Right ventricle myocardium superior (tissue), 1 donor: ENCODE measurements at places on chromosomes 1 and 21.

GRCh38 chr1:75198163-75198562, 64.0 kb downstream of the LHX8 start:
- no peak for DNase-seq

DNA sequence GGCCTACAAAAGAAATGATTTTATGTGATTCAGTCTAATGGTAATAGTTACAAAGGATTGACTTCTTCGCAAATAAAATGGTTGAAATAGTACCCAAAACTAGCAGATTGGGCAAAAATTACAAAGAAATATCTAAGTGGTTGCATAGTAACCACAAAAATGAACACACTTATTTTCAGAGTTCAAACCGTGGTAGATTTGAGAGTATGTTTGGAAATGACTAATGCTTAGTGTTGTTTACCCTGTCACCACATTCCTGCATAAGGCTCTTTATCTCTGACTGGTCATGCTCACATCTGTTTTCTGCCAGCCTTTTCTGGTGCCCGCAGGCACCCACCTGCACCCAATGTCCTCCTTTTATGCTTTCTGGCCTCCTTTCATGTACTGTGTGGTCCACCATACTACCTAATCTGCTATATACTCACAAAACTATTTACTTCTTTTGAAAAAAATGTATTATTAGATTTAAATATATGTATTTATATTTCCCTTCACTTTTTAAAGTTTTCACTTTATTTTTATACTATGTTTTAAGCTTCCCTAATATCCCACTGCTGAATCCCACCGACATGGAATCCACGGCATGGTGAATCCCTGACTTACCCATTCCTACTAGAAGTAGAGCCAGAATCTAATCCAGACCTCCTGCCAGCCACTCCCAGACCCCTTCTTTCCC, 30.3 kb downstream of the PTPRC start:
- no peak for DNase-seq

- DNase-seq, result no peak
Observed at GRCh38 chr1:100266741-100267140, 725 bp downstream of the RTCA start.

- no peak for DNase-seq
Observed at GRCh38 chr21:46621457-46622182, 13.9 kb upstream of the PRMT2 start.

DNA sequence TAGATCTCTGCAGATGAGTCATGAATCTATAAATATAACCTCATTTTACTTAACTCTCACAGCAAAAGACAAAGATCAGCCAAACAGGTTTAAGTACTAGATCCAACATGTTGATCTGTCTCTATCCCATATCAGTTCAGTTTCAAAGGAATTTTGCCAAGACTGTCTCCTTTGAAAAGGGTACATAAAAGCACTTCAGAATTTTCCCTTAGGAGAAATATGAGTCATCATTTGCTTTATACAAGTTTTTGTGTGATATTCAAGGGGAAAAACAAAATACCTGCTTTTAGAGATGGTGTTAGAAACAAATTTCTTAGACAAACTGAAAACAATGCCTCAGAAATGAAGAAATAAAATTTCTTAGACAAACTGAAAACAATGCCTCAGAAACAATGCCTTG, 73.5 kb upstream of the LRRC7 start:
- DNase-seq, result no peak

DNA sequence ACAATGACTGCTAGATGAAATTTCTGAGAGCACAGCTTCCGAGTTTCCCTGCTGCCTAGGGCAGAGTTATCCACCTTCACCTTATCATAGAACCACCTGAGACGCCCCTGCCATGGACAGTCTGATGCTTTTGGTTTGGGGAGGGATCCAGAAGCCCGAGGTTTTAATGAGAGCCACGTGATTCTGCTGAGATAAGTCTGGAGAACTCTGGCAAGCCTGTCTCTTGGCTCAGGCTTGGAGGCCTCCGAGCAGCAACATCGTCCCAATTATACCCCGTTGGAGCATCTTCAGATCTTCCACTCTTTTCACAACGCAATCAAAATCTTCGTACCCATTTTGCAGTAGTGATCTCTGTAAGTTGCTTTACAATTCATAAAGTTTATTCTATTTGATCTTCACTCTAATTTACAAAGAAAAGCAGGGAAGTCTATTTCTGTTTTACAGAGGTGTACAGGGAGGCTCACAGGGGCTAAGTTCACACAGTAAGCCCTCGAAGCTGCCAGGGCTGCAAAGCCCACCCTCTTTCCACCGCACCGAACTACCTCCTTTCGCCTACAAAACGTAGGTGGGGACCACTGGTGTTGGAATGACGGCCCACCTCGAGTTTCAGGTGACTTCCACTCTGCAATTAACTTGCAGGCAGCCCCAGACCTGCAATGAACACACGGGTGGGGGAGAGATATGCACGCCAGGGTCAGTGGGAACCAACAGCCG, 513 bp upstream of the HHAT start:
- DNase-seq, result no peak

DNA sequence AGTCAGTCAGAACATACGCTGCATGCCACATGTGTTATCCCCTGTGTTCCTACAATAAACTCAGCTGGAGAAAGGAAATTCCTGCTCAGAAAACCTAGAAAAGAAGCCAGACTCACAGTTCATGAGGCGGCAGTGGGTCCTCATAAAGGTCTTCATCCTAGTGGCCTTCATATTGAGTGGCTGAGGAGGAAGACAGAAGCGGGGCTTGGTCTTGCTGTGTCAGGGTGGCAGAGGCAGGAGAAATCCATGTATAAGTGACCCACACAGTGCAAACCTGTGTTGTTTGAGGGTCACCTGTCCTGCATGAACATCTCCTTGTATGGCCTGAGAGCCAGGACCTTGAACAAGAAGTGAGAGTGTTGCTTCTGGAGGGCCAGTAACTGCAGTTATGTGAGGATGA, 4.0 kb upstream of the WNT3A start:
- DNase-seq, result no peak

DNA sequence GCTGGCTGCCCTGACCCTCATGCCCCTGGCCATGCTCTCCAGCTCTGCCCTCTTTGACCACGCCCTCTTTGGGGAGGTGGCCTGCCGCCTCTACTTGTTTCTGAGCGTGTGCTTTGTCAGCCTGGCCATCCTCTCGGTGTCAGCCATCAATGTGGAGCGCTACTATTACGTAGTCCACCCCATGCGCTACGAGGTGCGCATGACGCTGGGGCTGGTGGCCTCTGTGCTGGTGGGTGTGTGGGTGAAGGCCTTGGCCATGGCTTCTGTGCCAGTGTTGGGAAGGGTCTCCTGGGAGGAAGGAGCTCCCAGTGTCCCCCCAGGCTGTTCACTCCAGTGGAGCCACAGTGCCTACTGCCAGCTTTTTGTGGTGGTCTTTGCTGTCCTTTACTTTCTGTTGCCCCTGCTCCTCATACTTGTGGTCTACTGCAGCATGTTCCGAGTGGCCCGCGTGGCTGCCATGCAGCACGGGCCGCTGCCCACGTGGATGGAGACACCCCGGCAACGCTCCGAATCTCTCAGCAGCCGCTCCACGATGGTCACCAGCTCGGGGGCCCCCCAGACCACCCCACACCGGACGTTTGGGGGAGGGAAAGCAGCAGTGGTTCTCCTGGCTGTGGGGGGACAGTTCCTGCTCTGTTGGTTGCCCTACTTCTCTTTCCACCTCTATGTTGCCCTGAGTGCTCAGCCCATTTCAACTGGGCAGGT, 3.8 kb downstream of the GPR61 start:
- DNase-seq, result no peak

DNA sequence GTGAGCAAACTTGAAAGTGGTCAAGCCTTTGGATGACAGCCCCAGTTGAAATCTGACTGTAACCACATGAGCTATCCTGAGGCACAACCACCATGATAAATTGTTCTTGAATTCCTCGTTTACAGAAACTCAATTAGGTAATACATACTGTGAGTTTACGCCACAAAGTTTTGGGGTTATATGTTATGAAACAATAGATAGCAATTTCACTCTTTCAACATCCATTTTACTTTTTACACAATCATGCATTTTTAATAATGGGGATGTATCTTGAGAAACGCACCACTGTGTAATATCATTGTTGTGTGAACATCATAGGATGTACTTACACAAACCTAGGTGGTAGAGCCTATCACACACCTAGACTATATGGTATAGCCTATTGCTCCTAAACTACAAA, 35.4 kb downstream of the OR2C3 start:
- no peak for DNase-seq

GRCh38 chr1:51417496-51418383, 87.4 kb upstream of the TTC39A start:
- DNase-seq, result no peak

- DNase-seq, result no peak
Observed at GRCh38 chr1:73331726-73332125, 866.2 kb downstream of the LRRIQ3 start.

- DNase-seq, result peak; percentile 17
Observed at GRCh38 chr1:3461238-3461933, 6.9 kb downstream of the ARHGEF16 start.

DNA sequence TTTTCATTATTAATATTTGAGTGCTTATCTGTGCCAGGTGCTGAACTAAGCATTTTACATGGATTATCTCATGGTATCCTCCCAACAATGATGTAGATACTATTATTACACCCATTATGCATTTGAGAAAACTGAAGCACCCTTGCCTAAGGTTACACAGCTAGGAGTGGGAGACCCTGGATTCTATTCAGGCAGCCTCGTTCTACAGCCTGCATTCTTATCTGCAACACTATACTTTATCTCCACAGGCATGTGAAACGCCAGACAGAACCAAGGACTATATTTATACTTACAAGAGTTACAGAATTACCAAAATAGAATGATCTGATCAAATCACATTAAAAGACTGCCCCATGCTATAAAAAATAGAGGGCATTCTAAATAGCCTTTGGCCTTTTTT, 22.4 kb downstream of the LPAR3 start:
- no peak for DNase-seq

DNA sequence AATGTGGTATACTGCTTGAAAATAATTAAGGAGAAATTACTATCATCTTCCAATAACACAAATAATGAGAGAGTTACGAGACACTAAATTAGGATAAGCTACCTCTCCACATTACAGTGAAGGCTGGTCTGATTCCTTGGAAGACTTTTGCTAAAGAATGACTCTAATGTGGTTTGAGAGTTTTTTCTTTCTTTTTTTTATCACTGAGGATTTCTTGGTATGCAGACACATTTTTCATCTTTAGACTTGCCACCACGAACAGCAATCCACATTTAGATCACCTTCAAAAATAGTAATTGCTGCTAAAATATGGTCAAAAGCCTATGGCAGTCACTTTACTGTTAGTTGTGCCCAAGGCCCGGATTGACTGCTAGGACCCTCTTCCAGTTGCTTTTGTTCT, 16.6 kb upstream of the TMEM35B start:
- no peak for DNase-seq

- DNase-seq, result no peak
Observed at GRCh38 chr1:117780687-117781475, 148.5 kb downstream of the GDAP2 start.

DNA sequence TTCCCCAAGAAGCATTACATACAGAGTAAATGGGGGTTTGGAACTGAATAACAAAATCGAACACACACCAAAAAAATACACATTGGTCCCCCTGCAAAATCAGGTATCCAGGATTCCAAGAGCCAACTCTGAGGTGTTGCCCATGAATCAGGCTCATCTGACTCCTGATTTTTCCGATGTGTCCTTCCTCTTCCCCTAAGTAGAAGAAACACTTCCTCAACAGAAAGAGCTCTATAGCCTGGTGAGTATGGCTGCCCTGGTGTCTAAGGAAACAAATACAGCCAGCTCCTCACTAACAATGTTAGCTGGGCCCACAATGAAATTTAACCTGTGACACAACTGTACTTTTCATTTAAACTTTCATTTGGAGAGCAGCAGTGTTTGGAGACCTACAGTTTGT, 33.6 kb downstream of the ERI3 start:
- DNase-seq, result no peak

GRCh38 chr1:94033849-94034248, 87.1 kb downstream of the ABCA4 start:
- DNase-seq, result no peak

DNA sequence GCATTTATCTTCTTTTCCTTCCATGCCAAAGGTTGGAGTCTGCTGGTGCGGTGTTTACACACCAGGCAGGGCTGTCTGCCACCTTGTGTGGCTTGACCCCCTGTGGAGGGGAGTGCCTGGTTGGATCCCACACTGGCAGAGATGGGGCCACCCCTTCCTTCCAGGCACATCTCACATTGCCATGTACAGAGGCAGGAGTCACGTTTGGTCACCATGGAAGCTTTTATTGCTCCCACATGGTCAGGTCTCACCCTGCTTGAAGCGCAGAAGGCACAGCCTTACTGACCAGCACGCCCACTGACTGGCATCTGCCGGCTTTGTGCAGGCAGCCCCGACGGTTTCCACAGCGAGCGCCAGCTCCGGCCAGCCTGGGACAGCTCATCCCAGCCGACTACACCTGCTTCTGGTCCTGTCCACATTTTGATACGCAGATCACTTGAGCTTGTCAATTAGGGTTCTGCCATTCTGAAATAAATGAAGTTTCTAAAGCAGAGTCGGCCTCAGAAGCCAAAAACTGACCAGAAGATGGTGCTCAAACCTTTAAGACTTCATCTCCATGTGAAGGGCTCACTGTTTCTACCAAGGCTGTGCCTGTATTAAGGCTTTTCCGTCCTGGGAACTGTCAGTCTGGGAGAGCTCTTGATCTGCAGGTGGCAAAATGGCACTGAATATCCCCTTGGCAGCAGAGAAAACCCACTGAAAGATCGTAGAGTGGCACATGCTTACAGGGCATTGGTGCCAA, 35.6 kb upstream of the EPHA8 start:
- DNase-seq, result no peak

- no peak for DNase-seq
Observed at GRCh38 chr1:110565565-110565964, 40.6 kb downstream of the KCNA2 start.

- no peak for DNase-seq
Observed at GRCh38 chr1:43558346-43558841, 27.7 kb downstream of the PTPRF start.

GRCh38 chr21:41948078-41948895, 5.5 kb downstream of the C2CD2 start:
- DNase-seq, result peak; percentile 65

- DNase-seq, result no peak
Observed at GRCh38 chr1:179079113-179079761, 2.6 kb upstream of the TOR3A start.

DNA sequence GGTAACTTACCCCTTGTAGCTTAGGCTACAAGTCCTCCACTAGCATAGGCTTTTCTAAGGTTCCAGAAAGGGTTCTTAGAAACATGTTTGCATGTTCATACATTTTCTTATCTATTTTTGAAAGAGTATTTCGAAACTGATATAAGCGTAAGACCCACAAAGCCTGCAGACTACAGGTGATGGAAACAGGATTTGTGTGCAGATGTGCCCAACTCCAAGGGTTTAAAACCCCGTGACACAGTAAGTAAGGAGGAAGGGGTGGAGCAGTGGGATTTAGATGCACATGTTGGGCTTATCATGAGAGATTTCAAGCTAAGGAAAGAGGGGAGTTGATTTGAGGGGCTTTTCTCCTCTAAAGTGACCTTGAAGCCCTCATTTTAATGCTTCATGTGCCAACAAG, 164.7 kb downstream of the LTN1 start:
- DNase-seq, result no peak
